ENCODE measurements at places on chromosomes 11 and 22.

- DNase-seq, result no peak
Measured at GRCh38 chr11:60924110-60924905, at the start of gene TMEM132A. TMEM132A (plus strand) TSS chr11:60924460; CDS start chr11:60924634, 174 bp downstream.

DNA sequence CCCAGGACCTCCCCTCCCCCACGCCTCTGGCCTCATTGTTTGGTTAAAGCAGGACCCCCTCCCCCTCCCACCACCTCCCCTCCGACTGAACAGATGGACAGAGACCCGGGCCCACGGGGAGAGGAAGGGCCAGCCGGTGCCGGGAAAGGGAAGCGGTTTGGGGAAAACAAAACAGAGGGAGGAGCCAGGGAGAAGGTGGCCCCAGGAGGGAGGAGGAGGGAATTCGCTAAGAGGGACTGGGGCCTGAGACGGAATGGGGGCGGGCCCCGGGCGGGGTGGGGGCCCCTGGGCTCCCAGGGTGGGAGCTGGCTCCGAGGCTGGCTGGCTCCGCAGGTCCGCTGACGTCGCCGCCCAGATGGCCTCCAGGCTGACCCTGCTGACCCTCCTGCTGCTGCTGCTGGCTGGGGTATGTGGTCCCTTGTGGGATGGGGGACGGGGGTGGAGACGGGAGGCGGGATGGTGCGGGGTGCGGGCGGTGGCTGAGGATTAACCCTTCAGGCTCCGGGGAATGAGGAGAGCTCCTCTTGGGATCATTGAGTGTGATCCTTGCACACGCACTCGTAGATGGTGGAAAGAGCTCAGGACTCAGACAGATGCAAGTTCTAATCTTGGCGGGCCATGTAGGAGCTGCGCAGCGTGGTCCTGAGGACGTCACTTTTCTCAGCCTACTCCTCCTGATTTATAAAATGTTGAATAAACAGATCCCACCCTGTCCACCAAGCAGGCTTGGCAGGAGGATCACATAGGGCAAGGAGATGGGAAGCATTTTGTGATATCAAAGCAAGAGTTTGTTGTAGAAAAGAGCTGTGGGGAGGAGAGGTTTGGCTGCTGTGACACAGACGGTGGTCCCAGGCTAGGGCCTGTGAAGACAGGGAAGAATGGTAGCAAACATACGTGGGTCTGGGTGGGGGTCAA, 688 bp downstream of the SERPING1 start:
- no peak for DNase-seq

- DNase-seq, result no peak
Measured at GRCh38 chr11:15969281-15969680, 387.1 kb downstream of the SOX6 start.

- peak; percentile 31 for DNase-seq
Measured at GRCh38 chr22:41286639-41287091, 678 bp upstream of the RANGAP1 start.

GRCh38 chr11:92931746-92932422, 37.6 kb upstream of the MTNR1B start:
- DNase-seq, result no peak

GRCh38 chr11:82458147-82458546, 275.5 kb downstream of the FAM181B start:
- no peak for DNase-seq

GRCh38 chr11:132408877-132409276, 1038.5 kb downstream of the NTM start:
- no peak for DNase-seq

DNA sequence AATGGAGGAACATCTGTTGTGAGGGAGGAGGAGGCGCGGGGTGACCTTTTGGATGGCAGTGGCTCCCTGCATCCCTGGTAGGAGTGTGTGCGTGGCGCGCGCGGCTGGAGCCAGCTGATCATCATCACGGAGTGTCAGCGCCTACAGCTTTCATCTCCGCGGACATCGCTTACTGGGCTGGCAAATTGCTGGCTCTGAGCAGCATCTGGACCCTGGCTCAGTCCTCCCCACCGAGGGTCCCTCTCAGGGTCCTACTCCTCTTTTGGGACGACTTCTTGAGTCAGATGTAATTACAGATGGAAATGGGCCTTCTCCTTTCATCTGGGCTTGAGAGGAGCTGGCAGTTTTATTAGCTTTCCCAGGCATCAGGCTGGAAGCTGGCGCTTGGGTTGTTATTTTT, 85.3 kb downstream of the CACNA1I start:
- DNase-seq, result no peak

DNA sequence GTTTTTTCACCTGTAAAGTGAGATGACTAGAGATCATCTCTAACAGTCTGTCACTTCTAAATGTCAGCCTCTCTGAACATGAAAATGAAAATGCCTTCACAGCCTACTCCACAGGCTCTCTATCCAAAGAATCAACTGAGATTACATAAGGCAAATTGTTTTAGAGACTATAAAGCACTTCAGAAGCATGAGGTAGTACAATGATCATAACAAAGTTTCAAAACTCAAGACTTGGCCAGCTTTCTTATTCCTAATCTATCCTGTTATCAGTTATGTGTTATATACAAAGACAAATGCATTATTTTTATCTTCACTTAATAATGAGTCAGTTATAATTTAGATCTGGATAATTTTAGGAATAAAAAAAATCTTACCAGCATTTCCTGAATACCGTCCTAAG, 20.3 kb upstream of the CEP126 start:
- no peak for DNase-seq

DNA sequence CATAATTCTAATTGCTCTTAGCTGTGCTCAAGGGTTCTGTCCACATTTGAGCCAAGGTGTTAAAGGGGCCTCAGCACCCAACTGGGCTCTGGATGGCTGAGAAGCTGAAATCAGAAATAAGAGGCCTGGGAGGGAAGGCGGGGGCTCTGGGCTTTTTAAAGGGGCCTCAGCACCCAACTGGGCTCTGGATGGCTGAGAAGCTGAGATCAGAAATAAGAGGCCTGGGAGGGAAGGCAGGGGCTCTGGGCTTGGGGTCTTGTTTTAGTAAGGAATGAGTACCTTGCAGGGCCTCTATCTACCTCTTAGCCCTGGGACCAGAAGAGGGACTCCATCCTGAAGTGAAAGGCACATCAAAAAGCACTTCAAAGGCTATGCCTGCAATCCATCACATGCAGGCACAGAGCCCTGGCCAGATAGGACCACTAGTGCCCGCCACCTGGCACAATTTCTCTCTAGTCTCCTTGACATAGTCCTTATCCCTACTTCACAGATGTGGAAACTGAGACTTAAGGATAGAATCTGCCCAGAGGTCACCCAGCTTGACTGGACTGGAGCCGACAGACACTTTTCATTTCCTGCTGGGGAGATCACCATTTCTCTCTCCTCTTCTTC, 35.6 kb downstream of the DKK3 start:
- DNase-seq, result no peak

GRCh38 chr11:90911192-90911591, 688.3 kb upstream of the CHORDC1 start:
- no peak for DNase-seq

- DNase-seq, result no peak
Measured at GRCh38 chr11:72112978-72113808, 698 bp upstream of the ANAPC15 start.

DNA sequence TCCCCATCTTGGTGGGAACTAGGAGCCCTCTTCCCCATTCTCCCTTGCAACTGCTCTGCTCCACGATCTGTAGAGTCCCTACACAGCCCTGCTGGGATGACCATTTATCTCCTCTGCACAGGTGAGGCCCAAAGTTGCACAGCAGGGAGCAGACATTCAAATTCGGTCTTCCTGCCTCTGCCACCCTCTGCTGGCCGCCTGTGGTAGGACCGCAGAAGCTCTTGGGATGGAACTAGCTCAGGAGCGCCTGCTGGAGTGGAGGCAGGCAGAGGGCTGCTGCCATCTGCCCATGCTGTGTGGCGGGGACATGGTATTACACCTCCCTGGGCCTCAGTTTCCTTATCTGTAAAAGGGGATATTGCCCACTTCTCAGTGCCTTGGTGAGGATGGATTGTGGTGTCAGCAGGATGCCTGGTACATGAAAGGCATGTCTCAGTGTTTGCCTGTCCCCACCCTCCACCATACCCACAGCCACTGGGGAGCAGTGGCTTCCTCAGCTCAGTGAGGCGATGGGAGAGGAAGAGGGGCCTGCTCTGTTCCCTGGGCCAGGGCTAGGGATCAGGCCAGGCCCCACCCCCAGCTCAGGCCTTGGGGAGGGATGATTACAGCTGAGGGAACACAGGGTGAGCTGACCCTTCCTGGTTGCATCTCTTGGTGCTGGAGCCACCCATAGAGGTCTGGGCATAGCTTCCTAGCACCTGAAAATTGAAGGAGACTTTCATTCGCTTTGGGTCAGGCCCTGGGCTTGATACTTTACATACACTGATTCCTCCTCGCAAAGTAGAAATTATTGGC, 11.3 kb upstream of the OMP start:
- peak; percentile 71 for DNase-seq
